Foreskin keratinocyte (primary cell): ENCODE measurements at places on chromosomes 6 and 20. TPM values are rescaled to one million over a fixed set of nuclear protein-coding genes. Genes with fewer than 3 reads are reported as not detected.

The CPXM1 gene
- total RNA-seq, result not detected in 2 replicates

The PCNA gene
- total RNA-seq, result 222 and 256 TPM in 2 replicates

The GNMT gene
- total RNA-seq, result 0.20 and 0.32 TPM in 2 replicates

The SAYSD1 gene
- 8.3 and 8.5 TPM in 2 replicates for total RNA-seq

The BPI gene
- not detected in 2 replicates for total RNA-seq

The FILIP1 gene
- total RNA-seq, result not detected in 2 replicates

The C20orf96 gene
- total RNA-seq, result 1.7 and 1.8 TPM in 2 replicates

The TTLL9 gene
- not detected in 2 replicates for total RNA-seq

The ELOVL2 gene
- 0.10 and 0.18 TPM in 2 replicates for total RNA-seq

The SLC22A16 gene
- total RNA-seq, result not detected in 2 replicates

The CPNE5 gene
- total RNA-seq, result 0.07 TPM in 1 of 2 replicates, not detected in the other

The CALHM4 gene
- total RNA-seq, result 0.10 and 0.18 TPM in 2 replicates

The CD109 gene
- total RNA-seq, result 42.4 and 47.8 TPM in 2 replicates

The LBP gene
- not detected in 2 replicates for total RNA-seq

The PLEKHG1 gene
- 2.5 and 4.1 TPM in 2 replicates for total RNA-seq

The DDAH2 gene
- total RNA-seq, result 10.1 and 10.7 TPM in 2 replicates
